ENCODE measurements at places on chromosomes 3 and 15.

- DNase-seq: no peak
Measured at GRCh38 chr3:184944241-184944640, 132.3 kb downstream of the VPS8 start.

DNA sequence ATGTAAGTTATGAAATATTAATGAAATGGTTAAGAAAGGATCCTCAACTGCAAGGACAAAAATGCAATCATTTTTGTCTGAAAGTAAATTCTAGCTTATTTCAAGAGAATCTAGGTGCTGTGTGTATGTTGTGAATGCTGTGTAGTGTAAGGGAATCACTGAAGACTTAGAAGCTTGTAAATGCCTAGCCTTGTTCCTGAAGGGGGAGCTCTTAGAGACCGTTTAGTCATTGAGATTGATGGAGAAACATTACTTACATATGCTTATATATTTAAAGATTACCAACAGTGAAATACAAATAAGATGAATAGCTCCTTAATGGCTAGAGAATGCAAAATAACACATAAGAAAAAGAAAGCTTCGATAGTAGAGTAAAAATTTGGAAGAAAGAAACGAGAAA, 67.9 kb downstream of the CNTN4 start:
- DNase-seq: no peak

- no peak for DNase-seq
Measured at GRCh38 chr15:69568173-69569009, 115.8 kb downstream of the RPLP1 start.

DNA sequence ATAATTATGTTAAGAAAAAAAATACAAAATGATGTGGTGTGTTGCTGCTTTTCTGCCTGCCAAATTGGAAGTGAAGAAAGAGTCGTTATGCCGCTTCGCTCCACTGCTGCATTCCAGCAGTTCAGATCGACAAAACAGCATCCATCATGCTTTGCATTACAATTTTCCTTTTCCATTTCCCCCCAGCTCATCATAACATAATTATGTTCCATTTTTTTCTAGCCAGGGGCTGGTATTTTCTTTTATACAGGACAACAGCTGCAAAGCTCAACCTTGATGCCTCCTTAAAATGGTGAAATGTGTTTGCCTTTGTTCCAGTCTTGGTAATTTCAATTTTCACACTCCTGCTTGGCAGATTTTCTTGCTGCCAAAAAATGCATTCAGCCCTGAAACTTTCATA, 44.9 kb upstream of the KBTBD12 start:
- no peak for DNase-seq

GRCh38 chr15:68256675-68257450, 20.7 kb upstream of the FEM1B start:
- peak; percentile 53 for DNase-seq

DNA sequence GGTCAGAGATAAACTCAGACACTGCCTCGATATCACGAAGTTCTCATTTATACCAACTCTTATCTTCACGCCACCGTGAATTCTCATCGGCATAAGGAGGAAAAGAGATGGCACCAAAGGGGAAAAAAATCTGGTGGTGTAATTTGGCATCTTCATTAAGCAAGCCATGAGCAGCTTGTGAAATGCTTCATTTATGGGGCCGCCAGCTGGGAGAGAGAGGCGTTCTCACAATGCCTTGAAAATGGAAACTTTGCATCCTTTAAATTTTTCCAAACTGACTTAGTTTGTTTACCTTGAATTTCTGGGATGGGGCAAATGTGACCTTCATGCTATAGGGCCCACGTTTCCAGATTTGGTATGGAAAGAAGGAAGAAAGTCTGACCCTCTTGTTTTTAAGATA, 242.5 kb upstream of the ST8SIA2 start:
- no peak for DNase-seq

DNA sequence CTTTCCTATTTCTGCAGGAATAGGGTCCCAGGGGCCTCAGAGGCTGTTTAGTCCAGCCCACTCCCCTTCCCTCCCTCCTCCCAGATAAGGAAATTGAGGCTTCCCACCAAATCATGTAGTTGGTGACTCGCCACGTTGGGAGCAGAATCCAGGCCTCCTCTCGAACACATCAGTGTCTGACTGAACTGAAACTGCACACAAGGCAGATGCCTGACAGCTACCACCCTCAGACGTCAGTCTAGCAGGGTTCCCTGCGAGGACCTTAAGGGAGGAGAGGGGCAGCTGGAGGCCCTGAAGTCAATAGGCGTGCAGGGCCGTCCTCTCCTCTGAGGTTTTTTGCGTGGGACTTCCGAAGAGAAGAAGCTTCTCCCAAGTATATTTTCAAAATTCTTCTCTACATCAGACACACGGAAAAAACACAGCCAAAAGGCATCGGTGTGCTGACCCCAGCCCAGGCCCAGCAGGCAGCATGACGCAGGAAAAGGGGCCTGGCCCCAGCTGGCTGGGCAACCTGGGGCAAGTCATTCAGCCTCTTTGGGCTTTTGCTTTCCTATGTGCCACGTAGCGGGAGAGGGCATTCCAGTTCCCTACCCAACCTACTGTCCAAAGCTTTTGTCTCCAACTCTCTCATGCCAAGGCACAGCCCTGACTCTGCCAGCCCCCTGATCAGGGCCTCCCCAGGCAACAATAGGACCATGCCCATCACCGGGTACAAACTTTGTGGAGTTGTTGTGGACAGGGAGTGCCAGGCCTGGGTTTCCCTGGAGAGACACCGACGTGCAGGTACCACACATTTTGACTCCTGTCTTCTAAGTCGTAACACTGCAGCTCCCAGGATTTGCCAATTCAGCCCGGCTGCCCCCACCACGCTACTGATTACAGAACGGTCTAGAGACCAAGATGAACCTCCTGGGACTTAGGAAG, 283.1 kb downstream of the XXYLT1 start:
- DNase-seq: no peak

Data from stimulated activated CD8-positive, alpha-beta memory T cell treated with anti-CD3 and anti-CD28 coated beads, Interleukin-12 subunit alpha, Interleukin-12 subunit beta, amount 100 ng/mL, for 4 hours (primary cell).